ENCODE measurements at places on chromosomes 2 and 18. TPM values are rescaled to one million over a fixed set of nuclear protein-coding genes. Genes with fewer than 3 reads are reported as not detected.
A peak's percentile ranks its signal among the peaks of the same experiment; 100 is the strongest.

ATIC gene
- polyA plus RNA-seq: 54.8 TPM

DNA sequence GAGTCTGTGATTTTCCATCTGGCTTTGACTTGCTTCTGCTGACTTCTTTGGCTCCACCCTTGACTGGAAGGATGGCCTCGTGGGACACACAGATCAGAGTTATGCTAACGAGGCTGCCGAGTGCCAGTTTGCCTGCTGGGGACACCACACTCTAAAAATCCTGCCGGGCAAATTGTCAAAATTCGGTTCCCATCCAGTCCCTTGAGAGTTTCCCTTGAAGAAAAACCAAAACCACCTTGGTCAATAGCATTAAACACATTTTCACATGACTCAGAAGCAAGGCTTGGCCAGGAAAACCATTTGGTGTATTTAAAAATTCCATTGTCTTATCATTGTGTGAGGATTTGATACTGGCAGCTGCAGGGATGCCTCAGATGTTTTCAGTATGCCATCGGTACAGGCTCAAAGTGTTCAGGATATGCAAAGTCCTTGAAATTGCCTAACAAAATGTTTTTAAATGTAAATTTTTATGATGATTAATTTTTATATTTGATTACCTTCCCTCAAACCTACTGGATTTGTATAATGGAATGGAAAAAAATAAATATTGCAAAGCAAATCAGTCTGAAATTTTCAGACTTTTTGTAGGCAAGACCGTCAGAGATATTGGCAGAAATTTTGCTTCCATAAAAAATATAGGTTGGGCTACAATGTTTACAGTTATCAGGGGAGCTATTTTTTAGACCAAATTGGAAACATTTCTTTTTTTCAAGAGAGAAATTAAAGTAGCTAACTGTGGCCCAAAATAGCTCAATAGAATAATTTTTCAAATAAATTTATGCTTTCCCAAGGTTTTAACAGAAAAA, 41.6 kb downstream of the KCNE4 start:
- DNase-seq: no peak

CXXC1 gene
- 83.2 TPM for polyA plus RNA-seq

- DNase-seq: no peak
Observed at GRCh38 chr2:225310745-225311144, 88.8 kb upstream of the NYAP2 start.

SLC8A1 gene
- polyA plus RNA-seq: 0.69 TPM

- DNase-seq: no peak
Observed at GRCh38 chr18:63869374-63869773, 18.1 kb upstream of the SERPINB2 start.

ATP6V1B1 gene
- 0.16 TPM for polyA plus RNA-seq

DNA sequence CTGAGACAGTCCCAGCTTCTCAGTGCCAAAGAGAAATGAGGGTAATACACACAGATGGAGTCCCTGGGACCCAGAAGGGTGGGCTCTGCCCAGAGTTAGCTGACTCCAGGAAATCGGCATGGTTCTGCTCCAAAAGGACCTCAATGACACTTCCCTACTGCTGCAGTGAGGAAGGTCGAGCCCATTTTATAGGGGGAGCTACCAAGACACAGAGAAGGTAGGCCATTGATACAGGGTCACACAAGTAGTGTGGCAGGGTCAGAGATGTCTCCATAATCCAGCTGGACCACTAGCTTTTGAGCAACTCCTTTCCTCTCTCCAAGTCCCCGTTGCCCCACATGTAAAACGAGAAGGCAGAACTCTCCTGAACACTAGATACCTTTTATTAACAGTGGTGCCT, 276.9 kb downstream of the MYCN start:
- no peak for DNase-seq

UGT1A4 gene
- polyA plus RNA-seq: 0.50 TPM

DNA sequence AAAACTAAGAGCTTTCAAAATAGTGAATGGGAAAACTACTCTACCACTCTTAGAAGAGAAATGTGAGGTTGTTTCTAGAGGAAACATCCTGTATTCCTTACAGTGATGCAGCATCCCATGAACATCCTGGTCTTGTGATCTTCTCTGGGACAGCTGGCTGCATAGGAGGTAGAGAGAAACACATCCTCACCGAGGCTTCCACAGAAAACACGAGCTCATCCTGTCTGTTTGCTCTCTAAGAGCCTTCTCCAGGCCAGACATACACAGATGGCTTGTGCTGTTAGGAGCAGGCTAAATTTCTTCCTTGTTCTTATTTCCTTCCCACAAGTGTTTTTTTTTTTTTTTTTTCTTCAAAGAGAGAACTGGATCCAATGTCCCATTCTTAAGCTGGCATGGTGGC, 14.7 kb upstream of the FZD7 start:
- peak; percentile 70 for DNase-seq

GRCh38 chr2:118322406-118322805, 234.1 kb downstream of the INSIG2 start:
- no peak for DNase-seq

GRCh38 chr18:46211816-46212215, 107.6 kb downstream of the HAUS1 start:
- DNase-seq: no peak

GBX2 gene
- polyA plus RNA-seq: not detected

GRCh38 chr2:143548032-143548431, 418.8 kb downstream of the ARHGAP15 start:
- DNase-seq: no peak

UPP2 gene
- polyA plus RNA-seq: not detected

All from sigmoid colon (tissue), 7 donors.